ENCODE measurements at places on chromosomes 2 and 18.

DNA sequence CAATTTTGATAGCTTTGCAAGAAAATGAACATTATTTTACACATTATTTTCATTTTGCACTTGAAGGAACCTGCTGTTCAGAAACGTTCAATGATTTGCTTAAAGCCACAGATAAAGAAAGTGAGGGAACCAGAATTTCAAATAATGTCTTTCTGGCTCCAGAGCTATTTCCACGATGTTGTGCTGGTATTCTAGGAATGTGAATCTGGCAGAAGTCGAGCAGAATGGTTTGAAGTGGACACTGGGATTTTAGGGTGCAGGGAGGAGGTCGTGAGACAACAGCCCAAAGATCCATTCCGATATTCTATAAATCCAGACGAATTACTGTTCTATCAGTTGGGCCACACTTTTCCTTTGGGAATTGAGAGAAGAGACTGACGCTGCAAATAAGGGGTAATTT, 2.2 kb downstream of the CCDC102B start:
- no peak for DNase-seq

DNA sequence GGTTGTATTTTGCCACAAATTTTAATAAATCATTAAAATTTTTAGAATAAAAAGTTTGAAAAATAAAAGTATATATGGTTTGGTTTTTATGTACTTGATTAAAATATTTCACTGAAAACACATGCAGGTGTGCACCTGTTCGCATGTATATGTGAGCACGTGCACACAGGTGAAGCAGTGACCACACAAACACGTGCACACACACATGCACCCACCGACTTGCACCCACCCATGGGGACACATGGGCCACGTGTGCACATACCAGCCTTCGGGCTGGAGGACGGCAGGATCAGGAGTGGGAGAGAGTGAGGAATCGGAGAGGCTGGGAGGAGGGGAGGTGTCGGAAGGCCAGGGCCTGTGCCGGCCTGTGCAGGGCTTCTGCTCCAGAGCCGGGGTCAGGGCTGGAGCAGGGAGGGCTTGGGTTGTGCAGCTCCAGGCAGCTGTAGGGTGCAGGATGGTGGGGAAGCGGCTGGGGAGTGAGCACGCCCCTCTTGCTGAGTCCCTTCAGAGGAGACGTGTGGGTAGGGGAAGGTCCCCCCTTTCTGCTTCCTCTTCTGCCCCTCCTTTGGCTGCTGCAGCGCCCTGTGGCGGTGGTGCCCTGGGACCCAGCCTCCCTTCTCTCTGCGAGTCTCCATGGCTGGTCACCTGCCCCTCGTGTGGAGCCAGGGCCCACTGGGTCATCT, 106.9 kb upstream of the HDAC4 start:
- DNase-seq = no peak

DNA sequence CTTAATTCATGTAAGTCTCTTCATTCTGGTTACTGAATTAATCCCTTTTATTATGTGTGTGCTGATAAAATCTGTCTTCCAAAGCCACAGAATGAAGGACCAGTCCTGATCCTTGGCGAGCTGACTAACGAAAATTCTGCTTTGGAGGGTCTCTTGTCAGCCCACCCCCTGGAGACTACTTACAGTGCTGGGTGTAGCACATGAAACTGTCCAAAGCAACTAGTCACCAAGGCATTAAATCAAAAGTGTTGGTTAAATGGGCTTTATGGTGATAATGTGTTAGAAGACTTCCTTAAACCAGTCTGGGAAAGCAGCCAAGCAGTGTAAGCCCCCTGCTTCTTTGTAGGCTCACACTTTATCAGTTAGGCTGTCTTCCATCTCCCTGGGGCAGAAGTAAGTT, 420.2 kb downstream of the SUCLG1 start:
- DNase-seq = no peak

- DNase-seq = no peak
These were observed 217.6 kb upstream of the THUMPD2 start for GRCh38 chr2:39996653-39997080.

DNA sequence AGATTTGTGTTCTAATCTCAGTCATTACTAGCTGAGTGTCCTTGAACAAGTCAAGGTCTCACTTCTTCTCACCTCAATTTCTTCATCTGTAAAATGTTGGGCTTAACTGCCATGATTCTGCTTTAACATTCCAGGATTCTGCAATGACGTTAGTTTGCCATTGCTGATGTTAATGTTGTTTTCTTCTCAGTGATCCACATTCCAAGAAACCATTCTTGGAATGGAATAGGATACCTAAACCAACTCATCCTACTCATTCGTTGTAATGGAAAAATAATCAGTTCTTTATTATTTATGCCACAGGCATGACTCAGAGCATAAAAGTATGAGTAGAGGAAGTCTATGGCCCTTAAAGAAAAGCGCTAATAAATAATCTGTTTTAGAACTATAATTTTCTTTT, 140.2 kb upstream of the ETAA1 start:
- no peak for DNase-seq

GRCh38 chr2:126881591-126881990, 17.1 kb upstream of the TEX51 start:
- DNase-seq = no peak

DNA sequence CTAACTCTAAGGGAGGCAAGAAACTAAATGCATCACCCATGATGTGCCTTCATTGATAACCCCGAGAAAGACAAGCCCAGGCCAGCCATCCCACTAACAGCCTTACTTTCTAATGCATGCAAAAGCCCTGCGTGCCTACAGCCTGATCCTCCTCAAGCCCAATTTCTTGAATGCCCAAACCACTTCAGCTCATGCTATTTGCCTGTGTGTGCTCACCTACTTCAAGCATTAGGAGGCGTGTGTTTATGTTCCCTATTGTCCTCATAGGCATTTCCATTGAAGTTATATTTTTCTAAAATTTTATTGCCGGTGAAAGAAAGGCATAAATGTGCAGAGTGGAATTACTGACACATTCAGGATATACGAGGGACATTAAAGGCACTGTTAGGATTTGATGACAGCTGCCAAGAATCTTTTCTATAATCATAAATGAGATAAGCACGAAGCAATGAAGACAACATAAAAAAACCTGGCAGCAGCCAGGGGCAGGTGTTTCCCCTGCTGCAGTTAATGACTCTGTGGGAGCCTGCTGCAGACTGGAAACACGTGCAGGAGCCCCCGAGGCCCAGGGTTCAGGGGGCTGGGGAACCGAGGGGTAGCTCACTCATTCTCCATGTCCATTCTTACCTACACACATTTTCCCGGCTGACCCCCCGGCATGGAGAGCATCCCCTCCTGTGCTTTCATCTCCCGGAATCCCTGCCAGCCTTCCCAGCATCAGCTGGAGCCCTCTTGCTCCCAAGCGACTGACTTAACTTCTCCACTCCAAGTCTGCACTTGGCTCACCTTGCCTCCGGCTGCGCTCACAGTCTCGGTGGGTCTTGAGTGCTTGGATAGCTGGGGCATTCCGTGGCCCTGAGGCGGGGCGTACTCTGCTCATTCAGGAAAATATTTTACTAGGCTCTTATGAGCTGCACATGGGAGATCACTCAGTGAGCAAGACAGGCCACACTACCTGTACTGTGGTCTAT, 292.3 kb upstream of the SIX2 start:
- no peak for DNase-seq

DNA sequence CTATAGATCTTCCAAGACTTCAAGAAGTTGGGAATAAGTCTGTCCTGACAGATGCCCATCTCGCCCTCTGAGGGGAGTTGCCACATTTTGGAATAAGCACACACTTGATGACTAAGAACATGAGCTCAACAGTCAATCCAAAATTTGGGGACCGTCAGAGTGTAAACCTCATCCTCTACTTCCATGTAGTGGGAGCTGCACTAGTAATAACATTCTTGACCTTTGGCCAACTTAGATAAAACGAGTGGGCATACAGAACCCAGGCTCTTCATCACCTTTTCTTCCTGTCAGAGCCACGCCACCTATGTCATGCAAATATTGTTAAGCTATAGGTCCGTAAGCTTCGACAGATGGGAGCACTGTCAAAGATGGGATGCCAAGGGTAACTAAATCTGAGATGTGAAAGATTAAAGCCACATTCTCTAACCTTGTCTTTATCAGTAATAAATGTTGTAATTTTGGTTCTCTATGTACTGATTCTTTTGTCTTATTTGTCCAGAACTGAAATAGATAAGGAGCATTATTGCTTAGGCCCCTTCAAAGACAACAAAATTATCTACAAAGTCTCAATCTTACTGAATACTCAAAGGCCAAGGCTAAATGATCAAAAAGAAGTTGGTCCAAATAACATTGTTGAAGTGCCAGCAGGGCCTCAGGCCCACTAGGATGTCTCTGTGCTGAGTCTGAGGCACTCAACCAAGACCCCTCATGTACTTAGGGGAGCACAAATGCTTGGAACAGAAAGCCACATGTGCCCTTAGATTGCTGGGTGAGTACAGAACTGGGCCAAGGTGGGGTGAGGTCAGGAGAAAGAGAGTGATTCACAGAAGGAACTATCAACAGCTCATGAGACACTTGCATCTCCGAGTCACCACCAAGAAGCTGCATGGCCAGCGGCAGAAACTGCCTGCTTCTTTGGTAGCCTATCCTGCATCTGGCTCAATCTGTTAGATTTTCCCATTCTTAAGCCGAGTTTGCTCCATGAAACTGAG, 15.0 kb downstream of the CDH2 start:
- DNase-seq = no peak

DNA sequence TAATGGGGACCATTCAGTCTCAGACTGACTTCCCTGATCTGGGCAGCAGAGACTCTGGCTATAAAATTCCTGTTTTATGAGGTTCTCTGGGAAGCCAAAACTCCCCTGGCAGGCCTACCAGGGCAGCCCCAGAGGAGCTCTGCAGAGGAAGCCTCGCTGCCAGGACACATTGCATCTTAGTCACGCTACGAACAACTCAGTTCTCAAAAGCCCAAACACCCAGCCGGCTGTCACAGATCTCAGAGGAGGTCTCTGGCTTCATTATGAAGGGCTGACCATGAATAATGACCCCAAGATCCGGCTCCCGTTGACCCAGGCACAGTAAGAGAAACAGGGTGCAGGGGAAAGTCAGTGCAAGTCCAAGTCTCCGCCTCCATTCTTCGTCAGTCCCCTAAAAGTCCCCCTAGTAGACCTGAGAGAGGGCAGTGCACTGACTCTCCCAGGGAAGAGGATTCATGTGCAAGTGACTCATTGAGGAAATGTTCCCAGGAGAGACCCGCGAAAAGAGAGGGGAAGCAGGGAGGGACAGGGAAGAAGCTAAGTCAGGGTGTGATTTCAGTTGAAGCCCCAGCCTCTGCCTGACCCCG, 212.3 kb downstream of the CYP26B1 start:
- no peak for DNase-seq

- DNase-seq = peak; percentile 48
These were observed 48.4 kb downstream of the TMEFF2 start for GRCh38 chr2:192146069-192147015.

- DNase-seq = no peak
These were observed 56.6 kb upstream of the PPM1B start for GRCh38 chr2:44112096-44112495.

DNA sequence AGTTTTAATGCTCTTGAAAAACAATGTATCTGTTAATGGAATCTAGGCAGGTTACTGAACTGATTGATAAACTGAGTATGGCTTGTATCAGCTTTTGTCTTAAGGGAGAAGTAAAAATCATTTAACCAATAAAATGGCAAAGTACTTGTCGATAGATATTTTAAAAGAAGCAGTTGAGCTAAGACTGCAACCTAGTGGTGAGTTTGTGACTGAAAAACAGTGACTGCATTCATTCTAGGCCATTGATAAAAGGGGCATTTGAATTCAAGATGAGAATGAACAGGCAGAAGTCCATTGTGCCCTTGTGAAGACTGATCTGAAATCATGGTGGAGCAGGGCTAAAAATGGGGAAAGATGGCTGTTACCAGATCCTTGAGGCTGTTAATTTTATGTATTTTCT, 59.4 kb upstream of the MSTN start:
- DNase-seq = peak; percentile 33
